ENCODE measurements at places on chromosomes 3 and 15.

DNA sequence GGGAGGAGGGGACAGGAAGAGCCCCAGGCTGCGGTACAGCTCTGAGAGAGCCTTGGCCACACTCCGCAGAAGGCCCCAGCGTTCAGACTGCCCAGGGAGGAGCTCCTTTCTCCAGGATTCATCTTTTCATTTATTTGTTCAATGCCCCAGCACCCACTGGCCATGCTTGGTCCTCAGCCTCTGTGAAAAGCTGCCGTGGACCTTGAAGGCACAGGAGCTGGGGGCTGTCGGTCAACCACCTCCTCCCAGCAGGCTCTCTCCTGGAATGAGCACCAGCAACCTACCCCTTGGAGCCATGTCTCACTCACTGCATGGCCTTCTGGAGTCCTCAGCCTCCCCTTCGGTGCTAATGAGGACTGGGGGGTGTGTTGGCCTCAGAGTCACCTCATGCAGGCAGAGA is 21.6 kb upstream of the PRR23E start:
- no peak for DNase-seq

DNA sequence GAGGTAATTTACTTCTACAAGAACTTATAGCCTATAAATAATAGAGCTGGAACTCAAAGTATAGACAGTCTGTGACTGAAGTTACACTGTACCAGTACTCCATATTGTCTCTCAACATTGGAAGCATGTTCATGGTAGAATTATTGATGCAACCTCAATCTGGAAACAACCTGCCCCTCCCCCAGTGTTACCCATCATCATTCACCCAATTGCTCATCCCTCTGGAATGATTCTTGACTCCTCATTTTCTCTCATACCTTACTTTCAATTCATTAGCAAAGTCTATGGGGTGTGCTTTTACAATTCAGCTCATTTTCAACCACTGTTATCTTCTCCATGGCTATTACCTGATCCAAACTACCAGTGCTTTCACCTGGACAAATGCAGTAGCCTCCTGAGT is 151.7 kb downstream of the CPNE4 start:
- DNase-seq, result no peak

GRCh38 chr15:39582286-39582976 is 1.6 kb downstream of the THBS1 start:
- DNase-seq, result peak; percentile 62

- no peak for DNase-seq
Measured at GRCh38 chr3:8529181-8529637, 27.6 kb downstream of the LMCD1 start.

DNA sequence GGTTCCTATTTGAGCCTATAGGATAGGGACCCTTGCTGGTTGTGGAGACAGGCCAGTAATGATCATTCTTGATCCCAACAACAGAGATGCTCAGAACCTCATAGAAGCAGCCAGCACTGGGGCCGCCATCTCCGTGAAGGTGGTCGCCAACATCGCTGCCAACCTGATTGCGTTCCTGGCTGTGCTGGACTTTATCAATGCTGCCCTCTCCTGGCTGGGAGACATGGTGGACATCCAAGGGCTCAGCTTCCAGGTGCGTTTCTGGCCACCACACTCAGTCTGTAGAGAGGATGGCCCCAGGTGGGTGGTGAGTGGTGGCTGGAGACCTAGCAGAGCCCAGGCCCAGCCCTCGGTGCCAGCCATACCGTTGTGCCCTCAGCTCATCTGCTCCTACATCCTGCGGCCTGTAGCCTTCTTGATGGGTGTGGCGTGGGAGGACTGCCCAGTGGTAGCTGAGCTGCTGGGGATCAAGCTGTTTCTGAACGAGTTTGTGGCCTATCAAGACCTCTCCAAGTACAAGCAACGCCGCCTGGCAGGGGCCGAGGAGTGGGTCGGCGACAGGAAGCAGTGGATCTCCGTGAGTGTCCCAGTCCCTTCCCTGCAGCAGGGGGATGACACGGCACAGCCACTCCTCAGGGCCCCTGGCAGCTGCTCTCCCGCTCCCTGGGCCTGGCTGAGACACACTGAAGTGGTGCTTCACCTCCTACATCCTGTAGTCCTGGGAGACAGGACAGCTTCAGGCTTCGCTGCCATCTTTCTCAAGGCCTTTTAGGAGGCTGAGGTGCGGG is 46.5 kb upstream of the PDE8A start:
- DNase-seq, result no peak

GRCh38 chr3:108243243-108243642 is 21.0 kb upstream of the IFT57 start:
- DNase-seq, result no peak

DNA sequence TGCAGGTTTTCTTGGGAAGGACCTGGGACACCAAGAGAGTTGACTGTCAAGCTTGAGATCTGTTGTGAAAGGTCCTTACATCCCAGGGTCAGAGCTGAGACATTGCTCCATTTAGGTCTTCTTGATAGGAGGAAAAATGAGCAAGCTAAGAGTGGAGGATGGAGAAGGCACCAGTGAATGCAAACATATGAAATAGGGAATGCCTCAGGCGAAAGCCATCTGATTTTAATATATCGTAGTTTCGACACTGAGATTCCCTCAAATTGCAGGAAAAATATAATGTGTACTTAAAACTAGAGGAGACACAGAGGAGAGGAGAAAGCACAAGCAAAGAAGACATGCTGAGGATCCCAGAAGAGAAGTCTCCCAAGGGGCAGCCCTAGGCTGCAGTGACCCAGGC is 85.5 kb downstream of the TM4SF4 start:
- no peak for DNase-seq

DNA sequence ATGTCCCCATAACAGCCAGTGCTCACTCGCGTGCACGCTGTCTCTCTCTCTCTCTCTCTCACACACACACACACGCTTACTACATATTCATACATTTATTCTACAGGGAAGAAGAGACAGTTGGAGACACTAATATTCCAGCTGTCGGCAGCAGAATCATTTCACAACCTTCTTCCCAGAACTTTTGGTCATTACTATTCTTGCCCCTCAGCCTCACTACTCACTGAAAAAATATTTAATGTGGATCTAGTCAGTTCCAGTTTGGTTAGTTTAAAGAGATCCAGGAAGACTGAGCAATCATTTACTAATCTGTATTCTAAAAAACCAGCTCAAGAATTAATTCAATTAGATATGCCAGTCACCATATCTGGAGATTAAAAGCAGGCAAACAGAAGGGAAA is 394.9 kb downstream of the PTPRG start:
- peak; percentile 77 for DNase-seq

DNA sequence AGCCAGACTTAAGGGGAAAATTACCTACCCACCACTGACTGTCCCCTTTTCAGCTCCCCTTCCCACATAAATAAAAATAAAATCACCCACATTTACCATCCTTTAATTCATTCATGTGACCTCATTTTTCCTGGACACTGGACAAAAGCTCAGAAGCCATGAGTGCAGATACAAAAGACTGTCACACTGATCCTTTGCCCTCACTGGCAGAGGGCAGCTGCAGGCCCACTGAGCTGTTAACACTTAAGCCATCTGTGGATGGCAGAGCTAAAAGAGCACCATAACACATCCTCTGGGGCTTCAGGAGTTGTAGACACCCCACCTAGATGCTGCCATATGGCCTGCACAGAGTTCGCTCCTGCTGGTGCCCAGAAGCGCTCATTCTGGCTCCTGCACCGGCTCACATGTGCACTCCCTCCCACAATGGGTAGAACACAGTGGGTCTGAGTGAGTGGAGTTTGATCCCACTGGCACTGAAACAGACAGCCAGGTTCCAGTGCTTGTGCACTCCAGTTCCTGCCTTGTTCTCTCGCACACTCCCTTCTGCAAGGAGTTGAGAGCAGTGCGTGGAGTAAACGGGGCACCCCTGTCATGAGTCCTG is 38.8 kb downstream of the EDC3 start:
- DNase-seq, result no peak

- no peak for DNase-seq
Measured at GRCh38 chr3:62574266-62574898, 201.0 kb upstream of the FEZF2 start.

All from fibroblast of skin of back (primary cell).